ENCODE measurements at places on chromosomes 7 and 10.

- no peak for DNase-seq
These were observed 54.6 kb downstream of the BPGM start for GRCh38 chr7:134701272-134701671.

- DNase-seq: no peak
These were observed 33.6 kb upstream of the DRGX start for GRCh38 chr10:49429458-49429857.

- DNase-seq: no peak
These were observed 26.2 kb downstream of the BUB3 start for GRCh38 chr10:123180101-123181090.

DNA sequence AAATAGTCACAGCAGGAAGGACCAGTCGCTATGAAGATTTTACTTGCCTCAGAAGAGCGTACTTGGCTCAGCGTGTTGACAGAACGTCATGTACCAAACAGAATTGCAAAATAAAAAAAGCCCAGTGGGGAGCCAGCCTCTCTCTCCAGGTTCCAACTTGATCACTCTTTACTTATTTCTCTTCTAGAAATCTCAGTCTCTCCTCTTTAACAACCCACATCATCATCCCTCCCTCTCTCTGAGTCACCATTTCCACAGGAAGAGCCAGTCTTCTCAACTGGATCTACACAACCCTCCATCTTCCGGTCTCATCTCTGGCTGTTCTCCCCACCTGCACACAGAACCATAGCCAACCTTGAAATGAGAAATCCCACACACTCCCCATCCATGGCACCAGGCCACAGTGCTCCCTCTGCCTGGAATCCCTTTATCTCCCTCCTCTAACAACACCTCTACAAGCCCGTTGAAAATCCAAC is 718.3 kb downstream of the GRID1 start:
- no peak for DNase-seq

- DNase-seq: no peak
These were observed 79.2 kb downstream of the EPDR1 start for GRCh38 chr7:37999673-38000072.

DNA sequence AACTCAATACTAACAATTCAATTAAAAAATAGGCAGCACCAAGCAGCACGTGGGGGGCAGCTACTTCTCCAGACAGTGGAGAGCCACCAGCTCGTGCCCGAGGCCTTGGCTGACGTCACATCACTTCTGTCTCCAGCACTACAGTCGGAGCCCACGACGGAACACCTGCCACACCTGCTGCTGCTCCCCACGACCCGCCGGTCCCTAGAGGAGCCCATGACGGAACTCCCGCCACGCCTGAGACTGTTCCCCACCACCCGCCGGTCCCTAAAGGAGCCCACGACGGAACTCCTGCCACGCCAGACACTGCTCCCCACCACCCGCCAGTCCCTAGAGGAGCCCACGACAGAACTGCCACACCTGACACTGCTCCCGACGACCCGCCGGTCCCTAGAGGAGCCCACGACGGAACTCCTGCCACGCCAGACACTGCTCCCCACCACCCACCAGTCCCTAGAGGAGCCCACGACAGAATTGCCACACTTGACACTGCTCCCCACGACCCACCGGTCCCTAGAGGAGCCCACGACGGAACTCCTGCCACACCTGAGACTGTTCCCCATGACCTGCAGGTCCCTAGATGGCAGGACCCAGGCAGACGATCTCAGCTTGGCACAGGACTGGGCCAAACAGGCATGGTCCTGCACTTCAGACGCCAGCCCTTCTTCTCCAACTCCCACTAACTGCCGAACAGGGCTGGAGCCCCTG is 258.0 kb downstream of the ELFN1 start:
- no peak for DNase-seq

DNA sequence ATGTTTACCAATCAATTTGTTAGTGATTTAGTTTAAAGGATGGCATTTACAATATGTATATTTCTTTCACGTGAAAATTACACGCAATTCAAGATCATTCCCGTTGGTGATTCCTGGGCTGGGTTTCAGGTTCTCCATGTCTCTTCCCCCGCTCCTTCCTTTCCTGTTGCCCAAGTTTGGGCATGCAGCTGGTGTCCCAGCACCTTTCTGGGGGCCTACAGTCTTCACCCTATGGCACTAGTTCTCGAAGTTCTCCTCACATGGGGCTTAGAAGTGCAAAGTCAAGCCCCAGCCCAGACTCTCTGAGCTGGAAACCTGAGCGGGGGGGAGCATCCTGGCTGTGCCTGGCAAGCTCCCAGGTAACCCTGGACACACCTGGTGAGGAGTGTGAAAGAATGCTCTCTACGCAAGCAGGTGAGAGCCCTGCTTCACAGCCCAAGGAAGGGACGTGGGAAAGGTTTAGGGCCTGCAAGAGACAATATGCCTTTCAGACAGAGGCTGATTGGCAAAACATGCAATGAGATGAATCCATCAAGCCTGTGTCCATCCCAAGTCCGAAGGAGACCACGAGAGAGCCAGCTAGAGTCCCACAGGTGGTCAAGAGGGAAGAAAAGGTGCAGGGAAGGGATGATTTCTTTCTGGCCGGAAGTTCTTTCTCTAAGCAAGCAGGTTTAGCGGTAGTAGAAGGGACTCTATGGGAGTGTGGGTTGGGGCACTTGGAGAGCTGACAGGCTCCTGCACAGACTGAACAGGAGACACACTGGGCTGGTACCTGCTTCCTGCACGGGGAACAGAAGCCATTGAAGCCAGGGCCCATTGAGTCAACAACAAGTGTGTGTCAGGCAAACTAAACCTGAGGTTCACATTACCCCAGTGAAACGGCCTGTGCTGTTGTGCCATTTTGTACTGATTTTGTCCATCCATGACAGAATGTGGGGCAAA is 131.1 kb downstream of the ADARB2 start:
- DNase-seq: no peak

- DNase-seq: no peak
These were observed 86.1 kb downstream of the CUX1 start for GRCh38 chr7:101903515-101903868.

DNA sequence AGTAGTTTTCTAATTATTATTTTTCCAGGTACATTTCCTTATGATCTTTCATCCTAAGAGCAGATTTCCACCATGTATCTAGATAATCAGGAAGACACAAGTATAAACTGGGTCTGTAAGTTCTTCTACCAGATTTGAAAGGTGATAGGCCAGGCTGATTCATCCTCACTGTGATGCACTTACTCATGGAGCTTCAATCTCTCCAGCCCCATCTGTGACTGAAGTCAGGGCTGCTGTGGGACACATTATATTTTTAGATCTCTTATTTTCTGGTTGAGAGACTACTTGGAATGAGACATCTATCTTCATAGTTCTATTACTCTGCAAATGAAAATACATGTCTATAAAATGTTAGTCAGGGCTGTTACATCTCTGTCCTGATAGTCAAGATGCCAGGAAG is 85.5 kb upstream of the SLC25A13 start:
- no peak for DNase-seq

DNA sequence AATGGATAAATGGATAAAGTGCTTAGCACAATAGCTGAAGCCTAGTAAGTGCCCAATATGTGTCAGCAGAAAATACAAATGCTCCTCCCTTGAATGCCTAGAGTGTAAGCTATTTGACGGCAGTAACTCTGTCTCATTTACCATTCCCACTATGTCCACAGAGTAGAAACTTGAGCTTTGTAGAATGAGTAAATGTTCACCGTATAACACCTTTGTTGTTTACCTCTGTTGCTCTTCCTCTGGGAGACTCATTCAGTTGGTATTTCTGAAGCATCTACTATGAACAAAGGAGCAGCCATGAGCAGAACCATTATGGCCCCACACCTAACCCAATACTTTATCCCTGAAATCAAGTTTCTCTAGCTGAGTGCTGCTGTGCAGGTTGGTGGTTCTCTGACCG is 8.4 kb upstream of the SLC16A12 start:
- no peak for DNase-seq

- no peak for DNase-seq
These were observed 46.9 kb upstream of the SFMBT2 start for GRCh38 chr10:7457478-7458316.

- no peak for DNase-seq
These were observed 47.9 kb downstream of the CSGALNACT2 start for GRCh38 chr10:43186150-43186549.

- DNase-seq: no peak
These were observed 33.9 kb upstream of the HMX3 start for GRCh38 chr10:123101872-123102271.

DNA sequence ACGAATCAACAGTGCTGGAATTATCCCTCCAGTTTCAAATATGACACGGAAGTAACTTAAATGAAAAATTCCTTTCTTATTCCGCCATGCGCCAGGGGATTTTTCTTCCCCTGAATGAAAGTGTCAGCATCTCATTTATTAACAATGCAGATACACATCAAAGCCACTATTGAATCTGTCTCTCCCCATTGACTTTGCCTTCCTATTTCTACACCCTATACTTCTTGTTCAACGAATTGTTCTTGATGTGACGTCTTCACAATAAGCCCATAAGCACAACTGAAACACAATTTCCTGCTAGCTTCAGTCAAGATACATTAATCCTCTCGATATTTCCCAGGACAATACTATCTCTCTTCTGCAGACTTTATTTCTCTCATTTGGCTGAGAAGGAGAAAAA is 253.5 kb downstream of the ADARB2 start:
- DNase-seq: no peak

DNA sequence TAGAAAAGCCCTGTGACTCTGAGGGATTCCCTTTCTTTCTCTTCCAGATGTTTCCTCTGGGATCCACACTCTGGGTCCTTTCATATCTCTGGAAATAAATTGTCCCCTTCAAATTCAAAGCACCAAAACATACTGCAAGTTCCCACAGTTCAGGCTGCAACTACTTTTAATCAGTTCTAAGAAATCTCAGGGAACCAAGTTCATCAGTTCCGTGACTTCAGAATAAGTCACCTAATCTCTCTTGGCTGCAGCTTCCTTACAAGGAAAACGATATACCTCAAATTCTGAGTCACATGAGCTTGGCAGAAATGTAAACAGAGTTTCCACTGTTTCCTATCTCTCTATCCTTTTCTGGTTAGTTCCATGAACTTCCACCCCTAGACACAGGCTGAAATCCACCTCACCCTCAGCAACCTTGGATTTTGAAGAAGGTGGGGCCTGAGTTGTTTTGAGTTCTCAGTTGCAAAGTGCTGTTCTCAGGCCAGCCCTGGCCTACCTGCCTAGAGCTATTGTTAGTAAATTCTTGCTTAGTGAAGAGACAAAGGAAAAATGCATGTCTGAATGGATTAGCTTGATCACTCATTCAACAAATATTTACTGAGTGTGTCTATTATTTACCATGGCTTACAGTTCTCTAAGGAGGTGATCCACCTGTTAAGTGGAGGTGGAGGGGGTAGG is 59.3 kb upstream of the IL6 start:
- no peak for DNase-seq

GRCh38 chr10:60048091-60048501 is 141.7 kb upstream of the CCDC6 start:
- no peak for DNase-seq

- DNase-seq: no peak
These were observed at the start of gene GIMAP6 for GRCh38 chr7:150631866-150632864. Gene GIMAP6, minus strand, starts transcription at chr7:150632385. Its CDS starts 2,243 bp downstream, at chr7:150630142.

Measured in left ventricle myocardium inferior (tissue), 1 donor.